ENCODE measurements at places on chromosomes 1 and 21.

- no peak for DNase-seq
Observed at GRCh38 chr21:45532826-45533360, 9.3 kb downstream of the SLC19A1 start.

DNA sequence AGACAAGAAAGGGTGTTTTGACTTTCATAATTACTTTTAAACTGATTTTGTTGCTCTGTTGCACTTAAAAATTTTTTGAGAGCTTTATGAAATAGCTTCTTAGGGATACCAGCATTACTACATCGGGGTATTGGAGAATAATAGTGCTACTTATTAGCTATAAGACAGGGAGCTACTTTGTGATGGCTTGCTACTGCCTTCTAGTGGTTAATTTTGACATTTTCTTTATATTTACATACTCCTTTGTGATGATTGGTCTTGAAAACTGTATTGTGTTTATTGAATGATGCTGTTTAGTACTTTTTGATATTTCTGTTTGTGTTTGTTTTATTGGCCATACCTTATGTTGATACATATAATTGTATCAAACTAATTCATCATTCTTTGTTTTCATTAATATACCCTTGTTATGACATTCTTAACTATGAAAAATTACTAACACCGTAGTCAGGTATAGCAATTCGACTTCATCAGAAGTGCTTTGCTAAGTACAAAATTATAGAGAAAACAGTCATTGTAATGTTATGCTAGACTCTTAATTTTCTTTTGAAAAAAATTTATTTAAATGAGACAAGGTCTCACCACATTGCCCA is 85.5 kb downstream of the CLIC4 start:
- peak; percentile 84 for DNase-seq

GRCh38 chr1:212315907-212316306 is 30.7 kb downstream of the PPP2R5A start:
- peak; percentile 36 for DNase-seq

GRCh38 chr1:63828322-63829044 is 54.7 kb downstream of the ROR1 start:
- no peak for DNase-seq

- no peak for DNase-seq
Observed at GRCh38 chr1:47527653-47528272, 89.9 kb downstream of the FOXD2 start.

DNA sequence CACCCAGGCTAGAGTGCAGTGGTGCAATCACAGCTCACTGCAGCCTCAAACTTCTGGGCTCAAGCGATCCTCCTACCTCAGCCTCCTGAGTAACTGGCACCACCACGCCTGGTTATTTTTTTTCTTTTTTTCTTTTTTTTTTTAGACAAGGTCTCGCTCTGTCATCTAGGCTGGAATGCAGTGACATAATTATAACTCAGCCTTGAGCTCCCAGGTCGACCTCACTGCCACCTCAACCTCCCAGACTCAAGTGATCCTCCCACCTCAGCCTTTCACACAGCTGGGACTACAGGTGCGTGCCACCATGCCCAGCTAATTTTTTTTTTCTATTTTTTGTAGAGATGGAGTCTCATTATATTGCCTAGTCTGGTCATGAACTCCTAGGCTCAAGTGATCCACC is 66.9 kb upstream of the ECE1 start:
- DNase-seq: no peak

GRCh38 chr1:92655197-92655801 is 129.6 kb downstream of the EVI5 start:
- no peak for DNase-seq

GRCh38 chr1:226976276-226976977 is 36.3 kb downstream of the COQ8A start:
- no peak for DNase-seq

- no peak for DNase-seq
Observed at GRCh38 chr21:35338881-35339632, 290.0 kb upstream of the RUNX1 start.

DNA sequence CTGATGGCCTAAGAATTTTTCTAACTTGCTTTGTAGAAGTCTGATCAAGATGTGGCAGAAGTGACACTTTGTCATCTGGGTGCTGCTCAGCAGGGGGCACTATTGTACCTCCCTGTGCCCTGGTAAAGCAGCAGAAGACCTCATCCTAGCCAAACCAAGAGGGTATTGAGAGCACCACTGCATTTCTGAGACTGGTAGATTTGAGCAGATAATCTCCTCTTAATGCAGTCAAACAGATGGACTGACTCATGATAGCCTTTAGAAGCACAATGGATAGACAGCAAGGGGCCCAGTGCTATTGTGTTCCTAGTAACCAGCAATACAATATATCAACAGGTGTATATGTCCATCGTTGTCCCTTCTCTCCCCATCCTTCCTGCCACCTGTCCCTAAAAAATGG is 5.7 kb downstream of the TPM3 start:
- peak; percentile 35 for DNase-seq

GRCh38 chr1:64584479-64584878 is 114.5 kb downstream of the CACHD1 start:
- no peak for DNase-seq

DNA sequence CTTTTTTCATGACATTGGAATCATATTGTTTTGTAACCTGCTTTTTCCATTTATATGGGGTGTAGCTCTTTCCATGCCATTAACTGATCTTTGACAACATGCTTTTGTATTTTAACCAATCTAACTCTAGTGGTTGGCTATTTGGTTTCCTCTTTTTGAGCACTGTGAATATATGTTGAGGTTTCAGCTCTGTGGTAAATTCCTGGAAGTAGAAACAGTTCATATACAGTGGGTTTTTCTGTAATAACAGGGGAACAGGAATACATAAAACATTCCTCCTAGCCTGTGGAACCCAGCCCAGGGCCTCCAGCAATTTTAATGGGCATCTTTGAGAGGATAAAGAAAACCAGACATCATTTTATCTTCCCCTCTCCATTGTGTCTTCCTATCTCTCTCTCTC is 17.4 kb downstream of the AZIN2 start:
- peak; percentile 83 for DNase-seq

DNA sequence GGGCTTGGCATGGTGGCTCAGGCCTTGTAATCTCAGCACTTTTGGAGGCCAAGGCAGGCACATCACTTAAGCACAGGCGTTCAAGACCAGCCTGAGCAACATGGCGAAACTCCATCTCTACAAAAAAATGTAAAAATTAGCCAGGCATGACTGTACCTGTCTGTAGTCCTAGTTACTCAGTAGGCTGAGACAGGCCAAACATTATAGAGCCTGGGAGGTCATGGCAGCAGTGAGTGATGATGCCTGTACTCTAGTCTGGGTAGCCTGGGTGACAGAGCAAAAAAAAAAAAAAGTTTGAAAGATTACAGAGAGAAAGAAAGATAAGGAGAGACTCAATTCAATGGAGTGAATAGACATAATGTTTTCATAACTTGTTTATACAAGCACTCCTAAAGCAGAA is 556.5 kb upstream of the BRINP3 start:
- DNase-seq: no peak

GRCh38 chr1:196160066-196160795 is 448.0 kb downstream of the KCNT2 start:
- peak; percentile 75 for DNase-seq

- DNase-seq: no peak
Observed at GRCh38 chr1:178772952-178773351, 47.9 kb downstream of the RALGPS2 start.

- DNase-seq: no peak
Observed at GRCh38 chr1:8555582-8555981, 237.7 kb downstream of the SLC45A1 start.

DNA sequence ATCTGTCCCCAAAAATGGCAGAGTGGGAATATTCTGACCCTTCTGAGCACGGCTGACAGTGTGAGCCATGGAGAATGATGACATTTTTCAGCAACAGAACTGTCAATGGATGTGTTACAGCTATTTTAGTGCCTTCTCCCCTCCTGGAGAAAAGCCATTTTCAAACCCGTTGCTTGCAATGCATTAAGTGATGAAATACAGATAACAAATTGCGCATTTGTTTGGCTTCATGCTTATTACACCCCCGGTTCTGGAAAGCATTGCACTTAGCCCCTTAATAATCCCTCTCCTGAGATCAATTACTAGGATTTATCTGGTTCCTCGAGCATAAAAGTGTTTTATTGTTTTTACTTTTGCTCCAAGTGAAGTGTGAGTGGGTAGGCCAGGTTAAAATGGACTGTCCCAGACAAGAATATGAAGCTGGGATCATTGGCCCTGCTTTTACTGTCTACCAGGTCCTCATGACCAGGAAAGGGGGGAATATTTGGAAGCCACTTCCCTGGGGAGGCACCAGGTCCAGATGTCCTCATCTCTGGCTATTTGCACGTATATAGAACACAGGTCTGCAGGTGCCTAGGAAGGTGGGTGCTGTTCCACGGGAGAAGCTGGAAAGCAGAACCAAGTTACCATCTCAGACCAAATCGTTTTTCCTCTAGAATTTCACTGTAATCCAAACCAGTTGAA is 37.5 kb upstream of the HHAT start:
- no peak for DNase-seq

DNA sequence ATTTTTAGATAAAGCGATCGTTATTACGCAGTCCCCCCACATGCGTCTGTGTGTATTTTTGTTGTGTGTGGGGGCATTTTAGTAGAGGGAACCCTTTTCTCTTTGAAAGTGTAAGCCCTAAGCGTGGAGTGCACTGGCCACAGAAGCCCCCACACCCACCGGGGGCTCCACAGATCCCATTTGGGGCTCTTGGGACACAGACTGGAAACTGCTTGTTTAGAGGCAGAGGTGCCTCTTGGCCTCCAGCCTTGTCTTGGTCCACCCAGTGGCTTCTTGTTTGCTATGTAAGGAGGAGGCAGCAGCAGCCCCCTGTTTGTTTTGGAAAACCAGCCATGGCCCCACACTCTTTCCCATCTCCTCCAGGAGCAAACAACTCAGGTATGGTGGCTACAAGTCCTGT is 42.8 kb downstream of the SLC37A1 start:
- no peak for DNase-seq

- DNase-seq: no peak
Observed at GRCh38 chr1:14809191-14809981, 210.9 kb downstream of the KAZN start.

DNA sequence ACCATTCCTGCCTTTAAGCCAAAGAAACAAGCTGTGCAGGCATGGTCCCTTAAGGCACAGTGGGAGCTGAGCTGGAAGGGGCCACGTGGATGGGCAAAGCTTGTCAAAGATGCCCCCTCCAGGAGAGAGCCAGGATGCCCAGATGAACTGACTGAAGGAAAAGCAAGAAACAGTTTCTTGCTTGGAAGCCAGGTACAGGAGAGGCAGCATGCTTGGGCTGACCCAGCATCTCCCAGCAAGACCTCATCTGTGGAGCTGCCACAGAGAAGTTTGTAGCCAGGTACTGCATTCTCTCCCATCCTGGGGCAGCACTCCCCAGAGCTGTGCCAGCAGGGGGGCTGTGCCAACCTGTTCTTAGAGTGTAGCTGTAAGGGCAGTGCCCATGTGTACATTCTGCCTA is 1.3 kb upstream of the SLC50A1 start:
- no peak for DNase-seq

DNA sequence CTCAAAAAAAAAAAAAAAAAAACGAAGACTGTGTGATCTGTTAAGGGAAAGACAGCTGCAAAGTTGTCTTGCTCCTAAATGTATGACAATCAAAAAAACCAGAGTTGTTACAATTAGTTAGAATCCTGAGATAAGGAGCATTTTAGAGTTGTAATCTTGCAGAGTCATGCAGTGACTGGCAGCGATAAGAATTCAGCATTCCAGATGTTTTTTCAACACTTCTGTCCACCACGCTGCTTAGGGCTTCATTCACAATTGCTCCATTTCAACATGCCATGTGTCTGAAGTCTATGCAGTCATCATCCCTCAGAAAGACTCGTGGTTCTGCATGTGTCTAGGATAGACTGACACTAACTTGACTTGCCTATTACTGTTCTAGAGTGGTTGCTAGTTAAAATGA is 102.4 kb upstream of the BACE2 start:
- no peak for DNase-seq

GRCh38 chr1:236150311-236150955 is 8.1 kb downstream of the GPR137B start:
- no peak for DNase-seq

GRCh38 chr1:152466217-152466616 is 44.4 kb upstream of the LCE5A start:
- DNase-seq: no peak

GRCh38 chr1:167542109-167543032 is 11.2 kb downstream of the CREG1 start:
- DNase-seq: no peak

DNA sequence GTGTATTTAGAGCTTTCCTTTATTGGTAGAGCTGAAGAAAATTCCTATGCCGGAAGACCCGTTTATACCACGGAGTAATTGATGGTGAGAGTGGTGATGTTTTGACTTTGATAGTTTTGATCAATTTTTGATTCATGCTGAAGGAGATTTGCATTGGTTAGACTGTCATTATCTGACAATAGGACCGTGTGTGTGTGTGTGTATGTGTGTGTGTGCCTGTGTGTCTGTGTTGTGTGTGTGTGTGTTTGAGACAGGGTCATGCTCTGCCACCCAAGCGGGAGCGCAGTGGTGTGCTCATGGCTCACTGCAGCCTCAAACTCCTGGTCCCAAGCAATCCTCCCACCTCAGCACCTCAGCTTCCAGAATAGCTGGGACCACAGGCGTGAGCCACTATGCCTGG is 9.6 kb downstream of the FMN2 start:
- no peak for DNase-seq

- DNase-seq: no peak
Observed at GRCh38 chr1:207405814-207406213, 48.3 kb upstream of the CR2 start.

GRCh38 chr1:29713857-29714256 is 477.5 kb downstream of the PTPRU start:
- peak; percentile 19 for DNase-seq

- no peak for DNase-seq
Observed at GRCh38 chr1:87938631-87939030, 610.0 kb downstream of the LMO4 start.

- DNase-seq: peak; percentile 46
Observed at GRCh38 chr1:55375617-55376258, 160.6 kb upstream of the USP24 start.

DNA sequence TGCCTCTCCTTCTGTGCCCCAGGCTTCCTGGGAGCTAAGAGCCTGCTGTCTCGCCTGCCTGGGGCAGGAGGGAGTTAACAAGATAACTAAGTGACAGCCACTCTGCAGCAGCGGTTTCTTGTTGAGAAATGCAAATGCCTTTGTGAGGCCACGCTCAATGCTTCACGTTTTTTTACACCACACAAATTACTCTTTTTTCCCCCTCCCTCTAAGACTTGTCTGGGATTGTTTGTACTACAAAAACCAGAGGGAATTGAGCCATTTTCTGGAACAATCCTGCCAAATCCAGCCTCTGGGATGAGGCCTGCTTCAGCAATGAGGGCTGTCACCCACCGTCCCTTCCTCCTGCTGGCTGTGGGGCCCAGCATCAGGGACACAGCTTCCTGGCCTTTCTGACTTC is 119.6 kb downstream of the ACTL8 start:
- peak; percentile 48 for DNase-seq

DNA sequence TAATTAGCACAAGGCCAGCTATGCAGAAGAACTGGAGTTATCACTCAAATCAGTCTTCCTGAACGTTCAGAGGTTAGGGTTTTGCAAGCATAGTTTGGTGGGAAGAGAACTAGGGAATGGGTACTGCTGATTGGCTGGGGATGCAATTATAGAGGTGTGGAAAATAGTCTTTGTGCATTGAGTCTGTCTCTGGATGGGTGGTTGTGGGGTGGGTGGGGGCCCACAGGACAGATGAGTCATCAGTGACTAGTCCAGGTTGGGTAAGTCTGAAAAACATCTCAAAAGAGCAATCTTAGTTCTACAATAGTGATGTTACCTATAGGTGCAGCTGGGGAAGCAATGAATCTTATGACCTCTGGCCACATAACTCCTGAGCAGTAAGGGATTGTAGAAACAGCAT is 89.7 kb upstream of the HMCN1 start:
- DNase-seq: no peak

- DNase-seq: peak; percentile 56
Observed at GRCh38 chr1:192153276-192153675, 5.0 kb upstream of the RGS18 start.

Measured in astrocyte of the spinal cord (primary cell).